ENCODE measurements at places on chromosomes 7 and 10.

DNA sequence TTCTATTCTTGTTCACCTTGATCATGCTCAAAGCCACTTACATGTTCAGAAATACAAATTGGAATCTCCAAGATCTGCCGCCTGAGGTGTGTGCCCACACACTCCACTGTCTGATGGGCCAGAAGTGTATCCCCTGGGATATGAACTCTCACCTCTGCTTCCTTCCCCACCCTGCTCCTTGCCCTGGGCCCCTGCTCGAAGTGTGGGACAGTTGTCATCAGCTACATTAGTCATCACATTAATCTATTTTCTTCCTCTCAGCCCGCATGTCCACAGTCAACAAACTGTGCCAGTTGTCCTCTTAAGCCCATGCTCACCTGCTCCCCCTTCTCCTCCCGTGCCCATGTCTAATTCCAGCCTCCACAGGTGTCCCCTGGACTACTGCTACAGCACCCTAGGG lies 154.7 kb downstream of the PTPN20 start:
- no peak for DNase-seq

GRCh38 chr10:92855560-92855959 lies 7.2 kb downstream of the EXOC6 start:
- DNase-seq: no peak

GRCh38 chr10:132518572-132519381 lies 18.8 kb upstream of the INPP5A start:
- DNase-seq: no peak

DNA sequence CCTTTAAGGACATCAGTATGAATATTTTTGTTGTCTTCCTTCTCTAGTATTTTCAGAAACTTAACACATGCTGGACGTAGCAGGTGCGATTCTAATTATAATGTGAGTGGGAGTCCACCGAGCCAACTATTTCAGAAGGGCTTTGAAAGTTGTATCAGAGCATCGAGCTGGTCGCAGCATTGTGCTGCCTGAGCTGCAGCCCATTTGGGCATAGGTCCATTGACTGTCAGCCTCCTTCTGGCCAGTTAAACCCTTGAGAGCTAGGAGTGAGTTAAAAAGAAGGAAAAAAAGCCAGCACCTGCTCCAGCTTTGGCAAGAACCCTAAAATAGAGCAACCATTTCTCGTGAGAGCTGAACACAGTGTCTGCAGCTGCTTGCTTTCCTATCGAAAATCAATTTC lies 47.8 kb downstream of the SLC35G1 start:
- no peak for DNase-seq

GRCh38 chr10:82208726-82209125 lies 333.7 kb downstream of the NRG3 start:
- no peak for DNase-seq

- DNase-seq: no peak
Measured at GRCh38 chr10:122328676-122329075, 45.8 kb upstream of the PLEKHA1 start.
